ENCODE measurements at places on chromosomes 6 and 20.

GRCh38 chr6:164502833-164503232 is 806.6 kb downstream of the C6orf118 start:
- no peak for DNase-seq

- DNase-seq: no peak
These were observed 56.5 kb upstream of the FUT9 start for GRCh38 chr6:95959261-95959660.

- no peak for DNase-seq
These were observed 382.5 kb downstream of the PRKN start for GRCh38 chr6:162345051-162345511.

GRCh38 chr6:39935241-39935640 is 979 bp upstream of the MOCS1 start:
- no peak for DNase-seq

DNA sequence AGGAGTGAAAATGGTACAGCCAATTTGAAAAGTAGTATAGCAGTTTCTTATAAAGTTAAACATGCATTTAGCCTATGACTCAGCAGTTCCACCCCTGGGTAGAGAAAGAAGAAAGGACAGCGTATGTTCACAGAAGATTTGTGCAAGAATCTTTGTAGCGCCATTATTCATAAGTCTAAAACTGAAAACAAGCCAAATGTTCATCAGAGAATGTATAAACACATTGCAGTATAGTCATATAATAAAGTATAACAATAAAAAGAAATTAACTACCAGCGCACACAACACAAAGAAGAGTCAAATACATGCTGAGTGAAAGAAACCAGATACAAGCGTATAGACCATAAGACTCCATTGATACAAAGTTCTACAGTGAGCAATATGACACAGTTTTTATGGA is 294.0 kb downstream of the SAMD5 start:
- no peak for DNase-seq

DNA sequence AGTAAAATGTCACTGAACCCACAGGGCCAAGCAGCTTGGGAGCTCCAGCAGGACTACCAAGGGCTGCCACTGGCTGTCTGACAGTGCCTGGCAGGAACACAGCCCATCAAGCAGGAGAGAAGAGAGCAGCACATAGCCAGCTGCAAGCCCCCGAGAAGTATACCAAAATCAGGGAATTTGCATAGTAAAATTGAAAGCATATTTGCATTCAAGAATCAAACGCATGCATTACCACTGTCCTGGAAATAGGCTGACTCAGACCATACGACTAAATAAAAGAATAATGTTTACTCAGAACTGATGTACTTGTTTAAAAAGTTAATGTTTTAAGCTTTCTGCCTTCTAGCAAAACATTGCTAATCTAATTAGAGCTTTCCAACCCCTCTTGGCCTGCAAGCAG is 298.1 kb downstream of the TFAP2B start:
- no peak for DNase-seq

GRCh38 chr6:32086661-32087573 is 22.2 kb downstream of the TNXB start:
- DNase-seq: no peak

All from T-helper 22 cell (primary cell).